ENCODE measurements at places on chromosomes 2 and 18.

DNA sequence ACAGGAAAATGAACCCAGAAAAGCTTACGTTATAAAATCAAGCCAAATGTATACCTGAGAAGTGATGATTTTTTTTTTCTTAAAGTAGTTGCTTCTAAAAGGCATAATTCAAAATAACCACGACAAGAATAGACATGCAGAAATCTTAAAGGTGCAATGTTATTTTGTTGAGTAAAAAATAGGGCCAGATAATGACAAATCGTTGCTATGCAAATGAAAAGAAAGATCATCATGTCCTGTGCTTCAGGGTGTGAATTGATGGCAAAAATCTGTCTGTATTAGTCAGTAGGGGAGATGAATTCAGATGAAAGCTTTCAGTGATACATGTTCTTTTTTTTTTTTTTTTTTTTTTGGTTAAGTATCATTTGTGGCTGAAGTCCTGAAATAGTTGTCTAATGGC, 24.0 kb downstream of the LYPD6B start:
- no peak for DNase-seq

DNA sequence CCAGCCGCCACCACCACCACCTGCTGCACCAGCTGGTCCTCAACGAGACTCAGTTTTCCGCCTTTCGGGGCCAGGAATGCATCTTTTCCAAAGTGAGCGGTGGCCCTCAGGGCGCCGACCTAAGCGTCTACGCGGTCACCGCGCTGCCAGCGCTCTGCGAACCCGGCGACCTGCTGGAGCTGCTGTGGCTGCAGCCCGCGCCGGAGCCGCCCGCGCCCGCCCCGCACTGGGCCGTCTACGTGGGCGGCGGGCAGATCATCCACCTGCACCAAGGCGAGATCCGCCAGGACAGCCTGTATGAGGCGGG, 1.6 kb downstream of the LRATD1 start:
- DNase-seq = no peak

DNA sequence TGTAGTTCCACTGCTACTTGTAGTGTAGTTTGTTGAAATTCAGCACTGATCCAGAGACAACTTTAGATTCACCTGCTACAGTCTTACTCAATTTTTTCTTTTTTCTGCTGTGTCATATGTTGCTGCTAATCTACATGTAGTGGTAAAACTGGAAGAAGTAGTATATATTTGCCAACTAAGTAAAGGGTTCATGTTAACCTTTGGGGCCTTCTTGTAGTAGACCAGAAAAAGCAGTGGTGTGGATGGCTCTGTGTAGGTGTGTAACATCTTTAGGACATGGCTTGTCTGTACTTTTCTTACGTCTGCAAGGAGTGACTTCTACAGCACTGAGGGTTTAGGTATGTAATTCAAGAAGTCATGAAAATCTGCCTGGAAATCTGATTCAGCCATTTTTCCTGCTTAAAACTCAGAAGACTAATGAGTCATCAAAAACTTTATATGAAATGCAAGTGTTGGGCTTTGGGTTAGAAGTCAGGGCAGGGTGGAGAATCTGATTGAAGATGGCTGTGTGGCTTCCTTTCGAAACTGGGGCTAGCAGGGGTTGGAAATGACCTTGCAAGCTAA, 8.4 kb downstream of the PTPRM start:
- DNase-seq = no peak

- no peak for DNase-seq
These were observed 2.0 kb upstream of the GAL3ST2 start for GRCh38 chr2:241774419-241775222.

GRCh38 chr18:7626922-7627440, 59.9 kb downstream of the PTPRM start:
- no peak for DNase-seq

GRCh38 chr2:101173707-101174295, 22.6 kb upstream of the TBC1D8 start:
- peak; percentile 48 for DNase-seq

- DNase-seq = no peak
These were observed 334.6 kb downstream of the SLC4A3 start for GRCh38 chr2:219961947-219962498.

GRCh38 chr18:6566338-6566911, 151.7 kb upstream of the L3MBTL4 start:
- no peak for DNase-seq

DNA sequence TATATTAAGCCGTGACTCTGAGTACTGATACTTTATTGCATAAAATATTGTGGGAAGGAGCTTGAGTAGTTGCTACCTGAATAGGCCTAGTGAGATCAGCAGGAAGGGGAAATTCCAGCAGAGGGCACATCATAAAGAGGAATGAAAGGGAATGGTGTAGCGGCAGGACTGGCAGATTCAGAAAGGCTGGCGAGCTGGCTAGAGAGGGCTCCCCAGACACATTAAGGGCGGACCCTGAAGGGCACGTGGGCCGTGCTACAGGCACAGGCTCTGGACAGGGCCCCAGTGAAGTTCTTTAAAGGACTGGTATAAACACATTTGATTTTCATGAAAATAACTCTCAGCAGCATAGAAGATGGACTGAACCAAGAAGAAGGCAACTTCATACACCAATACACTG, 43.0 kb downstream of the PTPN2 start:
- DNase-seq = no peak

All from GM10248 (cell line).